ENCODE measurements at places on chromosomes 2 and 18.

- DNase-seq: no peak
These were observed 59.9 kb upstream of the CERS6 start for GRCh38 chr2:168396131-168396530.

GRCh38 chr2:170973492-170974303, 44.6 kb downstream of the GORASP2 start:
- DNase-seq: peak; percentile 80

- no peak for DNase-seq
These were observed 1.9 kb upstream of the MEIS1 start for GRCh38 chr2:66432801-66433694.

- no peak for DNase-seq
These were observed 58.2 kb downstream of the KLF7 start for GRCh38 chr2:207107551-207107950.

- no peak for DNase-seq
These were observed 49.2 kb downstream of the DIPK1C start for GRCh38 chr18:74407888-74408287.

DNA sequence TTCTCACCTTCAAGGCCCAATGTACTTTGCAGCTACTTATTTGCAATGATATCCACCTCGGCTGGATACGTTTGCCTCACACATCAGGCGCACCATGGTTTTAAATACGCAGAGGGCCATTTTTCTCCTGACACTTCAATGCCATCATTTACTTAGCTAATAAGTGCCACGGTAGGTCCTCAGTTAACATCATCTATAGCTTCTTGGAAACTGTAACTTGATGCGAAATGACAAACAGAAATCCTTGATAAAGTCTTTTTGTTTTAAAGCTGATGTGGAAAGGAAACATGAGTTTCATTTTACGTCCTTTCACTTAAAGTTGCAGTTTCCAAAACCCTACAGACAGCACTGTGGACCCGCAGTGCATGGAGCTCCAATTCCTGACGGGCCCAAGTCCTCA, 37.1 kb downstream of the ZNF516 start:
- DNase-seq: no peak

GRCh38 chr2:85992611-85993010, 103.8 kb upstream of the ST3GAL5 start:
- DNase-seq: no peak

GRCh38 chr2:37742286-37742685, 70.8 kb upstream of the CDC42EP3 start:
- no peak for DNase-seq

DNA sequence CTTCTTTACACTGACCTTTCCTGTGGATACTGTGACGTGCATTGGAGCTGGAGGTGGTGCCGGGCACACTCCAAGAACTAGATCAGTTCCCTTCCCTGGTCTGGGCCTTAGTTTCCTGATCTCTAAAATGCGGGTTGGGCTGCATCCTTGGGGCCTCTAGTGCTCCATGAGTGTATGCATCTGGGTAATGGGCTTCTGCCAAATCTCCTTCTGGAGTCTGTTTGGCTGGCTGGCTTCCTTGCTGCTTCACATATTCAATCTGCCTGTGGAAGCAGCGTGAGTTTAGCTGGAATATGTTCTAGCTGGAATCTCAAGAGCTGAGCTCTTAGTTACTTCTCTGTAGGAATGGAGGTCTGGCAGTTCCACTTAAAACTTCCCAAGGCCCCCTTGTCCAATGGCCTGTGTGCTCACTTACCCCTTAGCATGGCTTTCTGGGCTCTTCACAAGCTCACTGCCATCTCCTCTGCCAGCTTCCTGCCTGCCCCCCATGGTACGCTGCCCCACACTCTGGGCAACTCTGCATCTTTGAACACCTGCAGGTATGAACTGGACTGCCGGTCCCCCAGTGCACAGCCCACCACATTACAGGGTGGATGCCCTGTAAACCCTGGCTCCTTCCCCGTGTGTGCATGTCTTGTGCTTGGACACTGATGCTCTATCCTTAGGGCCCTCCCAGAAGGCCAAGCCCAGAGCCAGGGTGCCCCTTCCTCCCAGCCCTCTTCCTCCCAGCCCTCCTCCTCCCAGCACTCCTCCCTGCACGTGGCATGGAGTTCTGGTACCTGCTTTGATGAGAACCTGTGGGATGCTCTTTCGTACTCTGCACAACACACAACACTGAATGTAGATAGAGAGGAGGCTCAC, 103.6 kb upstream of the SMAD2 start:
- no peak for DNase-seq

GRCh38 chr2:15992457-15993231, 52.3 kb downstream of the MYCN start:
- no peak for DNase-seq

DNA sequence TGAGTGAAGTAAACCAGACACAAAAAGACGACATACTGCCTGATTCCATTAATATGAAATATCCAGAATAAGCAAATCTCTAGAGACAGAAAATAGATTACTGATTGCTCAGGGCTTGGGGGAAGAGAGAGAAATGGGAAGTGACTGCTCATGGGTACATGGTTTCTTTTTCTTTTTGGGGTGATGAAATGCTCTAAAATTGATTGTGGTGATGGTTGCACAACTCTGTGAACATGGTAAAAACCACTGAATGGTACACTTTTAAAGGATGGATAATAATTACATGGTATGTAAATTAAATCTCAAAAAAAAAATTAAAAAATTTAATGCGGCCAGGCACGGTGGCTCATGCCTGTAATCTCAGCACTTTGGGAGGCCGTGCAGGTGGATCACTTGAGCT, 39.3 kb downstream of the RPL31 start:
- no peak for DNase-seq

- no peak for DNase-seq
These were observed 588 bp downstream of the OTX1 start for GRCh38 chr2:63051042-63051794.

DNA sequence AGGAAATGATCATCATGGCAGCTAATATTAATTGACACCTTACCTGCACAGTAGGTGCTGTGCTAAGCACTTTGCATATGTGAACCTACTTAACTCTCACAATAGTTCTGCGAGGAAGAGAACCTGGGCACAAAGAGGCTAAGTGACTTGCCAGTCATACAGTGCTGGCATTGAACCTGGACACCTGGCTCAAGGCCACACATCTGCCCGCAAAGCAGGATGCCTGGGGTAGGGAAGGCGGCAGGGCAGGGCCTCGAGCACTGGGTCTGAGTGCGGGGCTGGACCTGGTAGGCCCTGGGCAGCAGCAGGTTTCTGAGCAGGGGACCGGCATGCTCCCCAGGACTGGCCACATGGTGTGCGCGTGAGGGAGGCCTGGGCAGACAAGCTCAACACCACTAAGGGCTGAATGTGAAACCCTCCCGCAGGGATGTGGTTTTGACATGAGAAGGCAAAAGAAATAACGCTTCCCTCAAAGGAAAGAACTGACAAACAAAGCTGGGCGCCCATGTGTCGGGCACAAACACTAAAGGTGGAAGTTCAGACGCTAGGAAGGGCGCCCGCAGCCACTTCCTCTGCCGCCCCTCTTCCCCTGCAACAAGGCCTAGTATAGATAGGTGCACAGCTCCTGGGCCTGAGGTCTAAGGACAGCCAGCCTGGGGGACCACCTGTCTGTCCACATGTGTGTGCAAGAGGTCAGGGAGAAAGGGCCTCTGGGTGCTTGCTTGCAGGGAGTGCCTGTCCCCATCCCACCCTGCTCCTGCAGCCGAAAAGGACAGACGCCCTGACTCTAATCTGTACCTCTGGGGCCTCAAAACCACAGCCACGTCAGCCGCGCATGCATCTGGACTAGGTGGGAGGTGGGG, 92.5 kb downstream of the ZFP36L2 start:
- peak; percentile 59 for DNase-seq
